ENCODE measurements at places on chromosomes 2 and 18.

DNA sequence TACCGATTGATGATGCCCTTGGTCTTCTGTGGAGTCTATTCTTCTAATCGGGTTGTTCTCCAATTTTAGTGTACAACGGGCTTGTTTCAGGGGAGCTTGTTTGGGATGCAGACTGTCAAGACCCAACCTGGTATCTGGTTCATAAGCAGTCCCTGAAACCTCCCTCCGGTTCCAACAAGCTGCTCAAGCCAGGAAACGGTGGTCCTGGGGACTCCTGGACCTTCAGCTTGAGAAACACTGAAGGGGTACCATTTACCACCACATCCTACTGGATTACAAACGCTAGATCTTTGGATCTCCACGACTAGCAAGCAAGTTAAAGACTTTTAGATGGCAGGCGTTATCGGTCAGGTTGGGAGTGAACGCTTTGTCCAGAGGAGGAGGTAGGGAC is 2.0 kb downstream of the BCL2 start:
- no peak for DNase-seq

DNA sequence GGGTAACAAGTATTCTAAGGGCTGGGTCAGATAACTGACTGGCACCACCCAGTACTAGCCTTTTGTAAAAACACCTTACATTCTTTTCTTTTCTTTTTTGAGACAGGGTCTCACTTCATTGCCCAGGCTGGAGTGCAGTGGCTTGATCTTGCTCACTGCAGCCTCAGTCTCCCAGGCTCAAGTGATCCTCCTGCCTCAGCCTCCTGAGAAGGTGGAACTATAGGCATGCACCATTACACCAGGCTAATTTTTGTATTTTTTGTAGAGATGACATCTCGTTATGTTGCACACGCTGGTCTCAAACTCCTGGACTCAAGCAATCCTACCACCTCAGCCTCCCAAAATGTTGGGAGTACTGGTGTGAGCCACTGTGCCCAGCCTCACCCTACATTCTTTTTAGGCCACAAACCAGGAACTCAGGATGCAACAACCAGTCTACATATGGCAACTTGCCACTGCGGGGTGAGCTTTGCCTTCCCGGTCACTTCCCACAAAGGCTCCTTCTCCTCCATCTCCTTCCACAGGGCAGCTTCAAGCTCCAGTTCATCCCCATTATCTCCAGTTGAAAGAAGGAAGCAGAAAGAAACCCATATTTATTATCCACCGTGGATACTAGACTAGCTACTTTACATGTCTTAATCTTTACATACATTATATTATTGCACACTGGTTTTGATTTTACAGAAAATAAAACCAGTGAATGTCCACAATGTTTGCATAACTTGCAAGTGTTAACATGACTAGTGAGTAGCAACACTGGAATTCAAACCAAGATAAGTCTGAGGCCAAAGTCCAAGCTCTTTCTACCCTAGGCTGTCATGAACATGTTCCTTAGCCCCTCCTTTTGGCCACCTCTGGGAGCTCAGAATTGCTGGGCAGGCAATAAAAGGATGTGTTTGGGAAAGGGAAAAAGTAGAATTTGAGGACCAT is 23.7 kb upstream of the AP1S3 start:
- no peak for DNase-seq

DNA sequence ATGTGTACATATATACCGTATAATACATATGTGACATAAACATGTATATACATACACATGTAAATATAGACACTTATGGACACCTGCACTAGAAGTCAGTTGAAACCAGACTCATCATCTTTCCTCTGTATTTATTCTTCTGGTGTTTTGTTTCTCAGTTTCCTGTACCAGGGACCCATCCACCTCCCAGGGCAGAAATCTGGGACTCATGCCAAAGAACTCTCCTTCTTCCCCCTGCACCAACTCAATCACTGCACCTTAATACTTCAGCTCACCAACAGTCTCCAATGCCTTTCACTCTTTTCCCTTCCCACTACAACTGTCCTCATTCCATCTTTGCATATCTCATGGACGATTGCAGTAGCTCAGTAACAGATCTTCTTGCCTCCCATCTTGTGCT is 428.0 kb downstream of the FBXO15 start:
- no peak for DNase-seq

DNA sequence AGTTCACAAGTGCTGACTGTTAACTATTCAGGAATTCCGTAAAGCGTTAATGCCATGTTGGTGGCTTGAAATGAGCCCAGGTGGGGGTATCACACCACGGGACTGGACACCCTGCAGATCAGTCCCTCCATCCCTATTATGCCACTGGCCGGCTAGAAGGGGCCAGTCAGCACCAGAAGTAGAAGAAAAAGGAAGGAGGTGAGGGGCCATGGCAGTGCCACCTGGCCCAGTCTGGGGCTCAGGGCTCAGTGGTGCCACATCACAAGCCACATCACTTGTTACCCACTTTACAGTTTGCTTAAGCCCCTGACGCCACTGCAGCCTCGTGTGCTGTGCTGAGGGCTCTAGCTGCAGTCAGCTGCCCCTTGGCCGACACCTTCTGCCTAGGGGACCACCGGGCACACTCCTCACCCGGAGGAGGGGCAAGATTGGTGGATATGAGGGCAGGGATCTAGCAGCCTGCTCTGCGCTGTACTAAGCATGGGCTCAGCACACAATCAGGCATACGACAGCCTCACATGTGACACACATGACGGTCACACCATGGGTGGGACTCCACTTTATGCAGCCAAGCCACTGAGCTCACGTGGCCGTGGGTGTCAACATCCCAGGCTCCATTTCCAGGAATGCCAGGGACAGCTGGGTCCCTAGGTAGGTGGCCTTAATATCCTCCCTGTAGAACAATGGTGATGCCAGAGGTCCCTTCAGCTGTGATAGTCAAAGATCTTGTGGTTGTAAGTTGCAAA is 3.6 kb downstream of the LIMS2 start:
- no peak for DNase-seq

- DNase-seq, result no peak
Observed at GRCh38 chr2:199136242-199136641, 321.5 kb downstream of the SATB2 start.

DNA sequence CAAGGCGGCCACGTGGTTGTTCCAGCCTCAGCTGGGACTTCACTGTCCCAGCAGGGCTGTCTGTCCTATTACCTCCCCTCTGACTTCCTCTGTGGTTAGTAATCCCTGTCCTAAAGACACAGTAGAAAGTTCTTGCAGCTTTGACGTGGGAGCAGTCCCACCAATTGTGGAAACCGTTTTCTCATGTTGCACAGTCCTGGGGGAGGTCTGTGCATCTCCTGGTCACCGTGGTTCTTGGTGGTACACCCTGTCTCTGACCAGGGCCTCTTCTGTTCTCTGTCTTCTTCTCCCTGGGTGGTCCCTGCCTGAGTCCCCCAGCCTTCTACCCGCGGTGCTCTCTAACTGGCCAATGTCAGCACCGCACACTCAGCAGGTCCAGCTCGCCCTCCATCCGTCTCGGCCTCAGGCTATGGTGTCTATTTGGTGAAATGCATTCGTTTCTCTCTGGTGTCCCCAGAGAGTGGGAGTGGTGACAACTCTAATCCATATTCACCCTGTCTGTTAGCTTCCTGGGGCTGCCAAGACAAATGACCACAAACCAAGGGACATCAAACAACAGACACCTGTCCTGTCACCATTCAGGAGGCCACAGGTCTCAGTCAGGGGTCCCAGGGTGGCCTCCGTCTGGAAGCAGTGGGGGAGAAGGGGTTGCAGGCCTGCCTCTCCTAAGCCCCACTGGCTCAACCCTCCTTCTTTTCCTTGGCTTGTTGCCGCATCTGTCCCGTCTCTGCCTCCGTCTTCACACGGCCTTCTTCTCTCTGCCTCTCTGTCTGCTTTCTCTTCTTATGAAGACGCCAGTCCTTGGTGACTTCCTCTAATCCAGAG is 99.8 kb downstream of the SH3BP4 start:
- DNase-seq, result no peak

- DNase-seq, result no peak
Observed at GRCh38 chr2:70767699-70768589, at the start of gene ADD2. Gene ADD2 (minus strand): TSS chr2:70768200. CDS start chr2:70706408, 61,792 bp downstream.

DNA sequence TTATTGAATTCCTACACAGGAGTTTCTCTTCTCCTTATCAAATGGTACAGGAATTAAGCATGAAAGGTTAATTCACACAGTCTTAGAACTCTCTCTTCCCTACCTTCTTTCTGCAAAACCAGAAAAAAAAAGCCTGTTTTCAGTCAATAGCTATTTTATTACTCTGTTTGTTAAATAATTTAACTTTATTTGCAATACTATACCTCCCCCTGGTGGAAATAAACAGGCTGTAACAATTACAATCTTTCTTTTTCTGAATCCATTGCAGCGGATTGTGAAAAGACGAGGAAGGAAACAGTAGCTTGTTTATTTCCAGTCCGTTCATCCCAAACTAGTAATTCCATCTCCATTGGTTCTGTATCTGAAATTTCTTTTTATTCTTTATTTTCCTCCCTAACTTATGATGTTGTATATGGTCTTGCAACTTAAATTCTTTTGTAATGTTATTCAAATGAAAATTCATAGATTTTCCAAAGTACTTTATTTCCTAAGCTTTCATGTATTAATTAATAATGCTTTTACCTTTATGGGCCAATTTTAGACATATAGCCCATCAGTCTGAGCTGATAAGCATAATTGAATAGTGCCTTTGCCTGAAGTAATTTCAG is 165.2 kb downstream of the SH3BP4 start:
- DNase-seq, result no peak

- no peak for DNase-seq
Observed at GRCh38 chr2:210128961-210129360, 42.2 kb downstream of the KANSL1L start.

GRCh38 chr2:23183733-23184132 is 201.2 kb upstream of the KLHL29 start:
- no peak for DNase-seq

GRCh38 chr2:237154082-237154638 is 68.5 kb downstream of the COPS8 start:
- no peak for DNase-seq

- DNase-seq, result no peak
Observed at GRCh38 chr2:43084699-43085091, 141.7 kb downstream of the ZFP36L2 start.

- DNase-seq, result no peak
Observed at GRCh38 chr2:47984041-47984440, 77.7 kb upstream of the FBXO11 start.

- DNase-seq, result no peak
Observed at GRCh38 chr2:59935005-59935404, 618.4 kb downstream of the BCL11A start.

- no peak for DNase-seq
Observed at GRCh38 chr2:15747603-15748471, 156.2 kb downstream of the DDX1 start.

DNA sequence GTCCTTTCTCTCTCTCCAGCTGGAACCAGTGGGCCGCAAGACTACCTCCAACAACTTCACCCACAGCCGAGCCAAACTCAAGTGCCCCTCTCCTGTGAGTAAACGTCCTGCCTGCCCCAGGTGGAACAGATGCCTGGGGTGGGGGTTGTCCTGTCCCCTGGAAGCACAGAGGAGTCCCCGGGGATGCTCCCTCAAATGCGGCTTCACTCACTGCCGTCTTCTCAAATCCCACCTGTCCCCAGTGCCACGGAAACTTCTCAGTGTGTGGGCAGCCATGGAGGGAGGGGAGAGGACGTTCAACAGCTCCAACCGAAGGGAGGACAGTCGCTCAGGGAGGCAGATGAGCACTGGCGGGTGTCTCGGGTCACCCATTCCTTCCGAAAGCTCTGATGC is 110.7 kb upstream of the PPP1CB start:
- DNase-seq, result no peak

DNA sequence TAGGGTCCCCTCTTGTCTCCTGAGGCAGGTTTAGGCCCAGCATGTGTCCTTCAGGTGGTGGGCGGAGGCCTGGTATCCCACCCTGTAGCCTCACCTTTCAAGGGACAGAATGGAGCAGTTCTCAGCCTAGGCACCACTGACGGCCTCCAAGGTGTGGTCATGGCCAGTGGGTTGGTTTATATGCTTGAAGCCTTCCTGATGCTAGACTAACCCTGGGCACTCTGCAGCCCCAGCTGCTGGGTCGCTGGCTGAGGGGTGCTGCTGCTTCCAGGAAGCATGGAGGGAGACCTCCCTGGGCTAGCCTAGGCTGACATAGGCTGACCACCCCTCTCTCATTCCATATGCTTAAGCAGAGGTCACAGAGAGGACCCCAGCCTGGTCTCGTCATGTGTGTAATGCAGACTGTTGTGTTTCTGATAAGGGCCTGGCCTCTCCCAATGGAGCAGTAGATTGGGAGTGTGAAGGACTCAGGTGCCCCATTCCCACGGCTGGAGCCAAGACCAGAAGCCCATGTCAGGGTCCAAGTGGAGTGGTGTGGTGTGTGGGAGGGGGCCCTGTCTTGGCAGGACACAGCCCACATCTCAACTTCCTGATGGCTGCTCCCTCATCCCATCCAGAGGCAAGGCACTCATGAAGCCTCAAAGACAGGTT is 206.6 kb downstream of the DYSF start:
- DNase-seq, result no peak

DNA sequence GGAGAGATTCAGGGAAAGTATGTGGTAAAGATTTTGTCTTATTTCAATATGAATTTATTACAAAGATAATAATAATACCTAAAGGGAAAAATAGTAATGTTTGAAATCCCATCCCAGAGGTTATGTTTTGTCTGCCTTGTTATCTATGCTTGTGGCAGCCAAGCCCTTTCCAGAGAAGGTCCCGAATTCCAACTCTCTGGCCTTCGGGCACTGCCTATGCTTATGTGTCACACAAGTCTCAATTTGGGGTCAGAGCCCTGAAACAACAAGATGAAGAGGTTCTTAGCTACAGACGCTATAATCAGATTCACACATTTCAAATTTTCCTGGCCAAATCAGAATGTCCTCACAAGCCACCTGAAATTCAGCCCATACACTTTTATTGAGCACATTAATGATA is 59.9 kb downstream of the DNER start:
- no peak for DNase-seq

- no peak for DNase-seq
Observed at GRCh38 chr2:43169099-43169945, 57.1 kb downstream of the ZFP36L2 start.

- DNase-seq, result no peak
Observed at GRCh38 chr2:26001743-26002351, 19.6 kb upstream of the KIF3C start.

DNA sequence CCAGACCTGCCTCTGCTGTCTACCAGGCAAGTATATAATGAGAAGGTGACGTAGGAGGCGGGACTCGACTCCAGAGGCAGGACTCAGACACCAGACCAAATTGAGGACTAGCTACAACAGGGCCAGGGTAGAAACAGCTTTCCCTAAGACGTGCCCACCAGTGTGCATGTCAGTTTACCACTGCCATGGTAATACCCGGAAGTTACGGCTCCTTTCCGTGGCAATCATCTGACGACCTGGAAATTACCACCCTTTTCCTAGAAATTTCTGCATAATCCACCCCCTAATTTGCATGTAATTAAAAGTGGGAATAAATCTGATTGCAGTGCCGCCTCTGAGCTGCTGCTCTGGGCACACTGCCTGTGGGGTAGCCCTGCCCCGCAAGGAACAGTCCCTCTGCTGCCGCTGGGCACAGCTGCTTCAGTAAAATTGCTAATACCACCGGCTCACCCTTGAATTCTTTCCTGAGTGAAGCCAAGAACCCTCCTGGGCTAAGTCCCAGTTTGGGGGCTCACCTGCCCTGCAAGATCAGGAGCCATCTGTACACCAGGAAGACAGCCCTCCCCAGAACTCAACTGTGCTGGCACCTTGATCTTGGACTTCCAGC is 59.1 kb downstream of the ODC1 start:
- no peak for DNase-seq

Data from stimulated activated CD4-positive, alpha-beta T cell treated with anti-CD3 and anti-CD28 coated beads, Interleukin-1b, Interleukin-23, amount 100 ng/mL, for 1 hour (primary cell).